ENCODE measurements at places on chromosomes 11 and 22.

DNA sequence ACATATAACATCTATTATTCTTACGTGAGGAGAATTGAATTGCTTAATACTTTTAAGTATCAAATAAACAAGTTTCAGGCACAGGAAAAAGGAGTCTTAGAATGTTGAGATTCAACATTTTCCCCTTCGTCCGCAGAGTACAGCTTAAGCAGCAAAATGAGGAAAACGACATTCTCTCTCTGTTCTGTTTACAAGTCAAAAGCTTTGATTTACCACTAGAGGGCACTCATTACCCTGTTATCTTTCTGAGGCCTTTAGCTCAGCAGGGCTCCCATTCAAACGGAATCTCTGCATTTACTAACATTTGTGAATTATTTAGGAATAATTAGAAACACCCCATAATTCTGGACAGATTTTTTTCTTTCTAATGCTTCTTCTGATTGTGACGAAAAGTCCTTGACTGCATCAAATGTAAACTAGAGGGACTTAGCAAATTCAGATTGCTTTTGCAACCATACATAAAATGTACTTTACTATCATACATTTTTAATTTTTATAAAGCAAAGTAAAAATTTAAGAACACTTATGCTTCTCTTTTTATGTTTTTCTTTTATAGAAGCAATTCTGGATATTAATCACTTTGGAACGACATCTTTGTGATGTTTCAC, 75.0 kb downstream of the JRKL start:
- DNase-seq: peak; percentile 38

GRCh38 chr22:48259991-48260670, 1497.7 kb downstream of the TBC1D22A start:
- no peak for DNase-seq

DNA sequence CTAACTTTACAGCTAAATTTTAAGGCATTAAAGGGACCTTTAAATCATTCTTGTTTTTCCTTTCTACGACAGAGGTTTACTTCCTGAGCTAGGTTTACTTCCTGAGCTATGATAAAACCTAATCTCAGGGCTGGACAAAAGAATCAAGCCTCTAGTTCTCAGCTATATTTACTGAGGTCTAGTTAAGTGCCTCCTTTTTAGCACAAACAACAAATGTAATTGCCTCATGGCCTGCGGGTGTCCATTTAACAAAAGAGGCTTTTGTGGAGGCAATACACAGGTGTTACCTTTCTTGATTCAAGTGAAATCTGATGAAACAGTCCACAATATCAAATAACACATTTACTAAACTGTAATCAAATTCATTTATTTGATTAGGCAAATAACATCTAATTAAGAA, 67.3 kb downstream of the IMMP1L start:
- DNase-seq: no peak

- DNase-seq: no peak
These were observed 23.1 kb upstream of the GNAZ start for GRCh38 chr22:23047265-23047664.

- DNase-seq: no peak
These were observed 62.1 kb downstream of the TCF20 start for GRCh38 chr22:42208362-42208761.

- DNase-seq: no peak
These were observed 142.8 kb downstream of the MAML2 start for GRCh38 chr11:96200243-96200642.

DNA sequence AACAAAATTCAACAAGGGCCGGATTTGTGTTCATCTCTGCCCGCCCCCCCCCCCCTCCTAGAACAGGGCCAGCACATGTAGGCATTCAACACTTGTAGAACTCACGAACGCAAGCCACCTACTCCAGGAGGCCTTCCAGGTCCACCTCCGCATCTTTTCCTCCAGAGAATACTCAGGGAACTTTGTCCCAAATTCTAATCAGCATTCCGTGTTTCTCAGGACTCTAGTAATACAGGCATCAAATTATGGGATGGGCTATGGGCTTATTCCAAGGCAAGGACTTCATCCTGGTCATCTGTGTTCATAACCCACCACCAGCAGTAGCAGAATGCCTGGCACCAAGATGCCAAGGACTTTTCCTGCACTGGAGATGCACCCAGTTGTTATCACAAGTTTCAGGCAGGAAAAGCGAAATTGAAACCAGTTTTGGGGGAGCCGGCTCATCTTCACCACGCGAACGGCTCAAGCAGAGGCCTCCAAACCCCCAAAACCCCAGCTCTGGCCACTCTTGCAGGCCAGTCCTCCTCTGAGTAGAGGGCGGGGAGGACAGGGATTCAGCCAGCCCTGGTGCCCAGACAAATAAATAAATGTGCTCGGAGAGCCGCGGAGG, 462 bp downstream of the UBE2L6 start:
- DNase-seq: no peak

DNA sequence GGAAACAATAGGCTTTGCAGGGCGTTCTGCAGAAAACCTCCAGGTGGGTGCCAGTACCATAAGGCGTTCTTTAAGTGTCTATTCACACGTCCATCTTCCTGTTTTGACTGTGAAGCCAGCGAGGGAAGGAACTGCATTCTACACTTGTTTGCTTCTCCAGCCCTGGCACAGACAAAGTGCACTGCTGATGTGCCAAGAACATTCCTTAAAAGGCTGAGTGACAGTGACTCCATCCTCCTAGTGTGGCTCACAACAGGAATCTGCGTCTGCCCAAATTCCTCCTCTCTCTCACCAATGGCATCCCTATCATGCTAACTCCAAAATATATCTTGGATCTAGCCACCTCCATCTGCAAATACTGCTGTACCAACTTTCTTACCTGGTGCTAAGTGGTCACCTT, 407.4 kb upstream of the SYN3 start:
- no peak for DNase-seq

GRCh38 chr22:28442711-28443525, 236.7 kb downstream of the TTC28 start:
- no peak for DNase-seq

DNA sequence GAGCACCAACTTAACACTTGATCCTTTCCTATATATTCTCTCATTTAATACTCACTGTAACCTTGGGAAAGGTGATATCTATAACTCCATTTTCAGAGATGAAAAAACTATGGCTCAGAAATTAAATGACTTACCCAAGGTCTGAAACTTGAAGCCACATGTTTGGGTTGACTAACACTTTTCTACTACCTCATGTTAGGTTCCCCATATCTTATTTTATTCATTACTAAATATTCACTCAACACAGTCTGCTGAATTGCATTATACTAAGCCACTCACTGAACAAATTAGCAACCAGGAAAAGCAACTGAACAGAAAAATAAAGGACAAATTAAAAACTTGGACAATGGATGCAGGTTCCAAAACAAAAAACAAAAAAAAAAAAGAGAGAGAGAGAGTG, 59.9 kb downstream of the FAM168A start:
- no peak for DNase-seq

DNA sequence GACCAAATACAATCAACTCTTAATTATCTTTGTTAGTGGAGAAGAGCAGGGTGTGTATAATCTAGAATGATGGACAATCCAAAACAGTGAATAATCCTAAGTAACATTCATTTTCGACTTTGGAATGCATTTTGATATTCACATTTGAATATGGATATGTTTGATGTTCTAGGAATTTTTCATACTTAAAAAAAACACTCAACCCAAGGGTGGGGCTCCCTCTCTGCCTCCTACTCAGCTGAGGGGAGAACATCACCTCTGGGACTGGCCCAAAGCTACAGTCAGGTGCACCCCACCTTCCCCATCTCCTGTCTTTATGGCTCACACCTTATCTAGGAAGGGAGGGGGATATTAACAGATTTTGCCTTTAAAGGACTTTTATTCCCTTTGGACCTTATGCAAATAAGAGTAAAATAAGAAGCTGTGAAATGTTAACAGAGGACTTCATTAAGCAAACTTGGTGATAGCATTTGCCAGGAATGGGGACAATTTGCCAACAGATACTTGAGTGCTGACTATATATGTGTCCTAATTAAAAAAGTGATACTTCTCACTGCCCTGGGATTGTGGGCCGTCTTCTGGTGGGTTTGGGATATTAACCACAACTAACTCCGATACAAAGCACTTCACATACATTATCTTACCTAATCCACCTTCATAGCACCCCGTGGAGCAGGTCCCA, 187.0 kb downstream of the ST3GAL4 start:
- no peak for DNase-seq

DNA sequence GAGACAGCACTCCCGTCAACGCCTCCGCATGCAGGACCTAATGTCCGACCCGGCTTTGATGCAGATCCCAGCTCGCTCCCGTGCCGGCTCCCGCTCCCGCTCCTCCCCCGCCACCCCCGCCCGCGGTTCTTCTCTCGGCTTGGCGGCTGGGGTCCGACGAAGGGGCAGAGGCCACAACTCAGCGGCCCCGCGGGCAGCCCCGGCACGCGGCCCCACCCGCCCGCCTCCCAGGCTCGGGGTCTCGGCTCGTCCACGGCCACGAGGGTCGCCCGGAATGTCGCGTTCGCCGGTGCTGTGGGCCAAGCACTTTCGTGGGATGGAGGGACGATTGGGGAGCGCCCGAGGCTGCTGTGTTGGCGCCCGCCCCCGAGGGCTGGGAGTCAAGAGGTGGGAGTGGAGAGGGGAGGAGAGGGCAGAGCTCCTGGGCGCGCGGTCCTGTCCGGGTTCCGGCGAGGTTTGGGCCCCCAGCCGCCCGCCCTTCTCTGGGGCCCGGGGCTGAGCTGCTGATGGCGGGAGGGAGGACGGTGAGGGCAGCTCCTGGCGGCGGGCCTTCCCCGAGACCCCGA, 5.3 kb upstream of the TBX1 start:
- DNase-seq: no peak

GRCh38 chr11:134574947-134575346, 162.9 kb upstream of the B3GAT1 start:
- DNase-seq: no peak

- no peak for DNase-seq
These were observed 1.4 kb upstream of the OR4D11 start for GRCh38 chr11:59501931-59502330.

DNA sequence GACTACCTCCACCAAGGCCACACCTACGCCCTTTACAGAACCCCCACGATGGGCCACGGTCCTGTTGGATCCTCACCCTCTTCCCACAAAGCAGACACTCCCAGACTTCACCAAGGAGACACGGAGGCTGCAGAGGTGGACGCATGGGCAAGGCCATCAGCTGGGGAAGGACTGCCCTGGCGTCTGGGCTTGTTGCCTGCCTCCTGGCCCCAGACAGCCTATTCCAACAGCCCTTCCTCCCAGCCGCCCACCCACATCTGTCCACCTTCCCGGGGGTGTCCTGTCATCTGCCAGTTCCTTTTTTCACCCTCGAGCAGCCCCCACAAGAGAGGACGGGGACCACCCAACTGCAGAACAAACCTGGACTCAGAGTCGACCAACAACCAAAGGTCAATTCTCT, 28.9 kb upstream of the TH start:
- no peak for DNase-seq

- DNase-seq: no peak
These were observed at the start of gene GDPD5 for GRCh38 chr11:75525433-75526191. Gene GDPD5, minus strand, starts transcription at chr11:75525941. Its CDS starts 48,206 bp downstream, at chr11:75477735.

DNA sequence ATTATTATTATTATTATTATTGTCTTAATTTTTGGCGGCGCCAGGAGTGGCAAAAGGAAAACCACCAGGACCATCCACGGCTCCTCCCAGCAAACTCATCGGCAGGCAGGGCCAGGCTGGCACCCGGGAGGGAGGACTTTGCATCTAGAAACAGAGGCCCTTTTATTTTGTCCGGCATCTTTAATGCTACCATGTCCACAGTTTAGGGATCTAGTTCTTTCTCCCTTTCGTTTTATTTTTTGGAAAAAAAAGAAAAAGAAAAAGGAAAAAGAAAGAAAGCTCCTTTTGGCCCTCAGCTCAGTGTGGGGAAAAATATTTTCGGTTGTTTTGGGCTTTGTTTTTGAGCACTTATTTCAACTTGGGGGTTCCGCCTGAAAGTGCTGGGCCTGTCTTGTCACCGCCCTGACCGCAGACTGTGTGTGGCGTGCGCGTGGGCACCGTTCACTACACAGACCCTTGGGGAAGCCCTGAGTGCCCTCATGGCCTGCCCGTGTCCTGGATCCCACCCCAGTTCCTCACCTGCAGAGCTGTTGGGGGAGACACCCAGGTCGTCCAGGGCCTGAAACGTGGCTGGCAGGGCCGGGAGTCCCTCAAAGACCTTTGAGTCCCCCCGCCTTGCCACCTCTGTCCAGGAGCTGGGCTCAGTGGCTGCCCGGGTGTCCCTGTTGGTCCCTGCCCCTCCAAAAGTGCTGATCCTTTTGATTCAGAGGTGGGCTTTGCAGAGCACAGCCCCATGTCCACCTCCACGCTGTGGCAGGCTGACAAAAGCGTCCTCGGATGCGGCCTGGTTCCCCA, 69.1 kb upstream of the PPARA start:
- DNase-seq: no peak

- no peak for DNase-seq
These were observed 24.1 kb upstream of the RNASEH2C start for GRCh38 chr11:65744699-65745042.

- DNase-seq: no peak
These were observed 1026.6 kb downstream of the BRD1 start for GRCh38 chr22:48800886-48801607.

GRCh38 chr11:110446061-110446460, 16.3 kb downstream of the FDX1 start:
- no peak for DNase-seq

GRCh38 chr11:66885950-66886440, 29.1 kb downstream of the LRFN4 start:
- DNase-seq: no peak

GRCh38 chr11:76759517-76759916, 23.6 kb upstream of the TSKU start:
- no peak for DNase-seq

DNA sequence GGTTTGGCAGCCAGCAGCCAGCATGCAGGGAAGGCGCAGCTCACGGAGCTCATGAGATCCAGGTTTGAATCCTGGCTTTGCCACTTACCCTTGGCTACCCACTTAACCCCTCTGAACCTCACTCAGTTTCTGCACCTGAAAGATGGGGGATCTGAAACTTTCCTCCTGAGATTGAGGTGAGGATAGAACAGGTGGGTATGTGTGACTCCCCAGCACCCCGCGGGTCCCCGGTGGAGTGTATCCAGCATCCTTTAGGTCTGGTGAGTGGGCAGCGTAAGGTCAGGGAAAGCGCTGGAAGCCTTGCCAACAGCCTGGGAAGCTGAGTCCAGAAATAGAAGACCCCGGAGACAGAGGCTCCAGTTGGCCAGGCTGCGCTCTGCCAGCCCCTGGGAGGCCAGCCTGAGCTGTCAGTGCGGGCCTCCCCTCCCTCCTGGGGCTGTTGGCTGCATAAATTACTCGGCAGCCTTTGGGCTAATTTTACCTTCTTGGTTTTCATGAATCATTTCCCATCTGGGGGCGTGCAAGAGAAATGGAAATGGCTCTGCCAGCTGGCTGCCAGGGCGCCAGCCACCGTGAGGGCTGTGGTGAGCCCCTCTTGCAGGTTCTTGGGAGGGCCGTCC, 17.6 kb downstream of the PRDM11 start:
- no peak for DNase-seq

DNA sequence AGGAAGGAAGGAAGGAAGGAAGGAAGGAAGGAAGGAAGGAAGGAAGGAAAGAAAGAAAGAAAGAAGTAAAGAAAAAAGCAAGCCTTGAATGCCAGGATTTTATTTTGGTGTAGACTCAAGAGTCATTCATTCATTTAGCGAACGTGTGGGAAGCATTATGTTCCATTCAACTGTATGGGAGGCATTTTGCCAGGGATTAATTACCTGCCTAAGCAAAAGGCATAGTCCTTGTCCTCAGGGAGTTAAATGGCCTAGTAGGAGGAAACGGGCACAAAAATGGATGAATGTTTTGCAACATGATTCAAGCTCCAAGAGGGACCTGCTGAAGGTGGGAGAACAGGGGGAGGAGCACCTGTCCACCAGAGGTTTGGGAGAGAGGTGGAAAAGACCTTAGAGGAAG, 16.2 kb upstream of the ZNRF3 start:
- DNase-seq: no peak
